Right ventricle myocardium inferior (tissue), 1 donor: ENCODE measurements at places on chromosomes 5 and 9.

DNA sequence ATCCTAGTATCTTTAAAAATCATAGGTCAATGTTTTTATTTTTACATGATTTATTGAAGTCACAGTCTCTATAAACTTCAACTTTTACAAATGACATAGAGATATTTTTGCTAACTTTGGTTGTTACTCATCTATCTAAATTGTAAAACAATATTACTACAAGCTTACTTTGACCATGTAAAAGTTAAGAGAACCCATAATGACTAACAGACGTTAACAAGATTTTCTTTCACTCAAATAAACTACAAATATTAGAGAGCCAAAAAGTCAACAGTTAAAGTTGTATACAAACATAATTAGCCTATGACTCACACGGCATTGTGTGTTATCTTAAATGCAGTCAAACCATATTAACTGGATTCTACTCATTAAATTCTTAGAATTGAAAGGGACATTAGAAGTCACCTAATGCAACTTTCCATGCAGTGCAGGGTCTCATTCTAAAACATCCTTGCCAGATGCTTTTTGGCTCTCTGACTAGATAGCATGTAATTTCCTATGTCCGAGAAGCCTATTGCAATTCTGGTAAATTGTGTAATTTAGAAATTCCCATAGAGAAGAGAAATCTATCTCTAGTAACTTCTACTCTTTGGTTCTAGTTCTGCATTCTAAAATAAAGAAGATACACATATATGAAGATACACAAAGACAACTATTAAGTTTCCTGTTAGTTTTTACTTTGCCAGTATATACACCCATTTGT, 42.2 kb upstream of the UGT3A2 start:
- no peak for DNase-seq

DNA sequence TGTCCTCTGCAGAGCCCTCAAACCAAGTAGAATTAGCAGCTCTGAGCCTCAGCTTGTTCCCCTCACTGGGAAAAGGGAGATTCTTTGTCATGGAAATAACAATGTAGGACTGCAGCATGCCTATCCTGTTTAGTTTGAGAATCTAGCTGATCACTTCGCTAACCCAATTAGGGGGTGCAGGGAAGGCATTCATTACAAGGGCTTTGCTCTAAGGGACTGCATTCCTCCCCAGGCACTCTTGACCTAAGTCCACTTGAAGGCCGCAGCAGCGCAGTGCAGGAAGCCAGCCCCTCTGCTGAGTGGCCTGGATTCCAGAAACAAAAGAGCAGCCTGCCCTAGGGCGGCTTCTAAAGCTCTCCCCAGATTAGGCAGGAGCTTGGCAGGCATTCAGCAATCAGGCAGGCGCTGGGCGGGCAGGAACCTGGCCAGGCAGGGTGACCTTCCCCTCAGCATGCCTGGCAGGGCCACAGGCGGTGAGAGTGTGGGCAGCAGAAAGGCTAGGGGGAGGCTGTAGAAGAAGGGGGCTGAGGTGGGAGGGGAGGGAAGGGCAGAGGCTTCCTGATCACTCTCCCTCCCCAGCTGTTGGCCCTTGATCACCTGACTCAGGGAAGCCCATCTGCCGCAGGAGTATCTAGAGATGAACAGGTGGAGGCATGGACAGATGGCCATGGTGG, 24.8 kb downstream of the CCNJL start:
- DNase-seq: peak; percentile 82

DNA sequence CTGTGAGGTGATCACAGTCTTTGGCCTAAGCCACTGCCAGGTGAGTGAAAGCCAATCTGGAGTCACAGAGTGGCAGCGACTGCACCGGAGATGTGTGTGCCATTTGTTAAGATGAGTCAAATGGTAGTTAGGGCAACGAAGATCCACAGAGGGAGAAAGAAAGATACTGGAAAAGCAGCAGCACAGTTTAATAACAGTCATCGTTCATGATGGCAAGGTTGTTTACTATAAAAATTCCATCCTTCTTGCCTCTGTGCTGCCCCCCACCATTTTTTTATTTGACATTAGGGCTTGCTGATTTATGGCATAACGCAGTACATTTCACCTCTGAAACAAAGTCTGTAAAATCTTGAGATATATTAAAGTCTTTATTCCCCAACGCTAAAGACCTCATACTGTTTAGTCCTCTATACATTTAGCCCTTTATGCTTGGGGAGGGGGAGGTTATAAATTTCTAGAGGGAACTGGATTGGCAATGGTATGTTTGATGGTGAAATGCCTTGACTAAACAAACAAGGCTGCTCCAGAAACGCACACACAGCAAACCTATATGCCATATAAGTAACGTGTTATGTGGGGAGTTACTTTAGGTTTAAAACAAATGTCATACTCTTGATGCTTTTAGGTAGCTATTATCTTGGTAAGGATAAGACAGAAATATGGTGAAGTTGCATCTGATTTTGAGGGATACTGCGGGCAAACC, 55.8 kb upstream of the ABL1 start:
- no peak for DNase-seq

GRCh38 chr5:13692172-13692571, 252.3 kb downstream of the DNAH5 start:
- no peak for DNase-seq

GRCh38 chr9:136802321-136802720, 5.4 kb upstream of the RABL6 start:
- no peak for DNase-seq

- no peak for DNase-seq
Measured at GRCh38 chr5:6158974-6159831, 219.1 kb downstream of the MED10 start.

DNA sequence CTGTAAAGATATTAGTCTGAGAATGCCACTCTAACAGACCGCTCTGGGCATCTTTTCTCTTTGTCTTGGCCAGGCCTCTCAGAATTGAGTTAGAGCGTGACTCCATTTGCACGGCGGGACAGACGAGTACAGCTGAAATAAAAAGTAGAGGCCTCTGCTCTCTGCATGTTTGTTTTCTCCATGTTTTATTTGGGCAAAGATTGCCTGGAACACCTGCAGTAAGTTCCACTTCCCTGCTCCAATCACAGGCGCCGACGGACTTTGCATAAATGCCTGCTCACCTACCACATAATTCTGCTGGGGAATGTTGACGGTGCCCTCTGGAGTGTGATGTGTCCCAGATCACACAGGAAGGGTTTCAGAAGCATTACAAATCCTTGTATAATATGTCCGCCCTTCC, 10.6 kb downstream of the SPOCK1 start:
- DNase-seq: no peak

GRCh38 chr5:118017536-118017935, 970.8 kb downstream of the DTWD2 start:
- no peak for DNase-seq

DNA sequence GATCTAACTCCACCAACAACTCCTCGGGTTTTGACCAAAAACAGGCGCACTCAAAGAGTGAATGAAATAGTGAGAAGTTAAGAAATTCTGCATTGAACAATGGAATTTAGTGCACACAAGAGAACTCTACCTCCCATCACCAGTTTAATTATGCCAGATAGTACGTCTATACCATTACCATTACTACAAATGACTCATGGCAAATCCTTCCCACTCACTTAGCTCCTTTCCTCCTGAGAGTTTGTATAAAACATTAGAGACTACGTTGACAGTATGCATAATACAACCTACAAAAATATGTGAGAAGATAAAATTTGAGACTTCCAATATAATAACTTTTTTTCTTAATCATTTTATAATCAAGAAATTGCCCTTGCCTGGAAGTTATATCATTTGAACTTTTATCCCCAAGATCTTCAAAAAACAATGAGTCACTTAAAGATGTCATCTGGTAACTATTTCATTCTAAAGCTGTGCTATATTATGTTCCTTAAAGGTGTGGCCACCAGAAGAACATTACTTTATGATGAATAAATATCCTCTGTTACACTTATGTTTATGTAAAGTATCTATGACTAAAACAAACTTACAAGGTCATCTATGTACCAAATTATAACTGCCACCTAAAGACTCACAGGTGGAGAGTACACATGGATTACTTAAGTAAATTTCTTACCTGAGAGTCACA, 297.9 kb upstream of the PTGER4 start:
- no peak for DNase-seq

DNA sequence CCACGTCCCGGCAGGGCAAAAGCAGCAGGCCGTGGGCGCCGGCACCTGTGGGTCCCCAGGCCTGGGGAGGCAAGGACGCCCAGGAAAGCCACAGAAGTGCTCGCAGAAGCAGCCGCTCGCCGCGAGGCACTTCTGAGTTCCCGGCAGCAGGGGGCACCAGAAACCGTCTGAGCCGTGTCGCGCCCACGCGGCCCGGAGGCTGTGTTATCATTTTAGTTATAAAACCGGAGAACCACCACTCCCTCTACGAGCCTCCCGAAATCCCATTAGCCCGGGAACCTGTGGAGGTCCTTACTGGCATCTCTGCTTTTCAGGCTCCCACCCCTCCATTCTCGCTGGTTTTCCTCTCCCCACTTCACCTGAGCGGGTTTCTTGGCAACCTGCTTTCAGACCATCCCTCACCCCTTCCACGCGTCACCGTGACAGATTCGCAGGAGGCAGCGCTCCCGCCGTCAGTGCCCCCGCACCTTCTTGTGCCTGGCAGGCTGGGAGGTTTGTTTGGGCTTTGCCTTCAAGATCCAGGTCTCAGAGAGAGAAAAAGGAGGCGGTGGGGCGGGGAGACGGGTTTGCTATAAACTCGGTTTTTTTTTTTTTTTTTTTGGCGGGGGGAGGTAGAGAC, 2.3 kb downstream of the GDNF start:
- DNase-seq: peak; percentile 83

- no peak for DNase-seq
Measured at GRCh38 chr5:142235870-142236672, 88.8 kb downstream of the SPRY4 start.

- no peak for DNase-seq
Measured at GRCh38 chr5:96930058-96930457, 5.8 kb upstream of the LNPEP start.

GRCh38 chr9:33703430-33704102, 91.8 kb upstream of the PRSS3 start:
- DNase-seq: no peak

- peak; percentile 42 for DNase-seq
Measured at GRCh38 chr5:532521-533242, 8.4 kb upstream of the SLC9A3 start.

DNA sequence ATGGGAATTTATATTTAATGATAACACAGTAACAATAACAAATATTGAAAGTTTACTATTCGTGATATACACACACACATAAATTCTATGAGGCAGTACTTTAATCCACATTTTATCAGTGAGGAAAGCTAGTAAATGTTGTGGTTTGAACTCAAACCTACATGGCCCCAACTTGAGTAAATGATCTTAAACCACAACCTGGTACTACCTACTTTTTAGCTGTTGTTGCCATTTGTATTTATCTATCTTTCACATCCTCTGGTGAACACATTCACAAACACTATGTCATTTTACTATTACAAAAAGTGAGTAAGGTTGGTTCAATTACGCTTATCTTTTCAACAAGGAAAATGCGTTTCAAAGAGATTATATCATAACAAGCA, 186.1 kb downstream of the SMC2 start:
- DNase-seq: no peak

- DNase-seq: no peak
Measured at GRCh38 chr5:153050496-153051179, 439.8 kb upstream of the GRIA1 start.

GRCh38 chr9:27556470-27556869, 16.8 kb downstream of the C9orf72 start:
- DNase-seq: no peak

DNA sequence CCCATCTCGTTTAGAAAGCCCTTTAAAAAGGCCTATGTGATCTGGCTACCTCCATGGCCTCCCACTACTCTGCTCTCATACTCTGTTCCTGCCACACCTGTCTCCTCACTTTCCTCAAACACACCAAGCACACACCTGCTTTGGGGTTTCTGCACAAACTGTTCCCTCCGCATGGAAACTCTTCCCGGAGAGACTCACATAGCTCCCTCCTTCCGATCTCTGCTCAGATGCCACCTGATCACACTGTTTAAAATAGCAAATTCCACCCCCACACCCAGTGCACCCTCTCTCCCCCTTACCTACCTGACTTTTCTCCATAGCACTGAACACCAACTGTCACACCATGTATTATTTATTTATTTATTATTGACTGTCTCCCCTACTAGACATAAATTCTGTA, 84.0 kb upstream of the NR4A3 start:
- no peak for DNase-seq

DNA sequence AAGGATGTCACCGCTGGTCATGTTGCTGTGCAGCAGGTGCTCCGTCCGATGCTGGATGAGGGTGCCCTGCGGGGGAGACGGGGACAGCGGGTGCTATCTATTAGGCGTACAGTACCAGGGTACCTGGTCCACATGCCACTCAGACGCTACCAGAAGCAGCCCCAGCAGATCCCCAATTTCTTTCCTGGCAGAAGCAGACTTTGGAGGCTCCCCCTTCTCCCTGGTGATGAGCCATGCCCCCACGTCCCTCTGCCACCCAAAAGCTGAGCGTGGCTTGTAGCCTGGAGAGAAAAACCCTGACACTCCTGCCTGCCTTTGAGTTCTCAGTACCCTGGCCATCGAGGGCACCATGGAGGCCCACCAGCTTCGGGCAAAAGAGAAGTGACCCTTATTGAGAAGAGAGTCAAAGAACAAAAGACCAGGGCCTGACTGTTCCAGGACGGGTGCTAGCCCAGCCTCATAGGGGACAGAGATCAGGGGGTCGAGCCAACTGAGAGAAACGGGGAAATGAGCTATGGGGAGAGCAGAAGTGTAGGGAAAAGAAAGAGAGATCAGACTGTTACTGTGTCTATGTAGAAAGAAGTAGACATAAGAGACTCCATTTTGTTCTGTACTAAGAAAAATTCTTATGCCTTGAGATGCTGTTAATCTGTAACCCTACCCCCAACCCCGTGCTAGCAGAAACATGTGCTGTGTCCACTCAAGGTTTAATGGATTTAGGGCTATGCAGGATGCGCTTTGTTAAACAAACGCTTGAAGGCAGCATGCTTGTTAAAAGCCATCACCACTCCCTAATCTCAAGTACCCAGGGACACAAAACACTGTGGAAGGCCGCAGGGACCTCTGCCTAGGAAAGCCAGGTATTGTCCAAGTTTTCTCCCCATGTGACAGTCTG, 62.0 kb upstream of the ZNF354B start:
- no peak for DNase-seq

DNA sequence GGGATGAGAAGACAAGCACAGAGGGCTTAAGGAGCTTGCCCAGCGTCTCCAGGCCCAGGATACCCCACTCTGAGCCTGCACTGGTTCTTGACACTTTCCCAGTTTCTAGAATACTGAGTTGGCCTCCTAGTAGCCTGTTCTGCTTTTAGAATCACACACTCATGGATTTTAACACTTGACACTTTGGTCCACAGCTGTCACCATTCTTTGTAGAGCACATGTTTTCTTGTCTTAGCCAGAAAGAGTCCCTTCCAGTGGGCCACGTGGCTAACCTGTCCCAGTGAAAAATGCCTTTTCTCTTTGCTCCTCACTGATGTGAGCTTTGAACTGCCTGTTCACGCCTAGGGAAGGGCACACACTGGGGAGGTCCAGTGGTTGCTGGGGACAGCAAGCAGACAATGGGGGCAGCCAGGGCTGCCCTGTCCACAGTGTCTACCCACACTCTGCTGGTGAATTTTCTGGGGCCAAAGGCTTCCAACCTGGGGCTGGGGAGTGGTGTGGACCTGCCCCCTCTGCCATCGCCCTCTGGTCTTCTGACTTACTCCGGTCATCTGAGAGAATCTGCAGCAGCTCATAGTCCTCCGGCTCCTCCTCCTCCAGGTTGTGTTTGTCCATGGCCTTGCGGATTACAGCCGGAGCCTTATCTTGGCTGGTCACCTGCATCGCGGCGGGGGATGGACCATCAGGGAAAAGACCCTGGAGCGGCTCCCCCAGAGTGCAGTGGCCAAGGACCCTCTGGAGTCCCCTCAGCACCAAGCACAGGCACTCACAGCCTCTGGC, 21.1 kb downstream of the RALGDS start:
- DNase-seq: peak; percentile 25
